Daoy (cell line): ENCODE measurements at places on chromosomes 6 and 20. TPM values are rescaled to one million over a fixed set of nuclear protein-coding genes. Genes with fewer than 3 reads are reported as not detected.

GRCh38 chr6:53306819-53307347 is 41.9 kb downstream of the ELOVL5 start:
- DNase-seq = peak; percentile 56

DNA sequence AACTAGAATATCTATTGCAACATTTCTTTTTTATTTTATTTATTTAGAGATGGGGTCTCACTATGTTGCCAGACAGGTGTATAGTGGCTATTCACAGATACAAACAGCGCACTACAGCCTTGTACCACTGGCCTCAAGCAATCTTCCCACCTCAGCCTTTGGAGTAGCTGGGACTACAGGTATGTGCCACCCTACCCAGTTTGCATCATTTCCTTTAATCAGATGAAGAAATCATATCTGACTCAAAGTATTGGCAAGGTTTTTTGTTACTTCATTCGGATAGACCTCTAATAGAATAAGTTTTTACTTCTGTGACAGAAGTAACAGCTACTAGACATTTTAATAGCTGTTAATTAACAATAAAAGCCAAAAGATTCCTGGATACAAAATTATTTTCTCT is 153.9 kb downstream of the CDK19 start:
- no peak for DNase-seq

VGLL2 gene
- not detected in 2 replicates for total RNA-seq

DNA sequence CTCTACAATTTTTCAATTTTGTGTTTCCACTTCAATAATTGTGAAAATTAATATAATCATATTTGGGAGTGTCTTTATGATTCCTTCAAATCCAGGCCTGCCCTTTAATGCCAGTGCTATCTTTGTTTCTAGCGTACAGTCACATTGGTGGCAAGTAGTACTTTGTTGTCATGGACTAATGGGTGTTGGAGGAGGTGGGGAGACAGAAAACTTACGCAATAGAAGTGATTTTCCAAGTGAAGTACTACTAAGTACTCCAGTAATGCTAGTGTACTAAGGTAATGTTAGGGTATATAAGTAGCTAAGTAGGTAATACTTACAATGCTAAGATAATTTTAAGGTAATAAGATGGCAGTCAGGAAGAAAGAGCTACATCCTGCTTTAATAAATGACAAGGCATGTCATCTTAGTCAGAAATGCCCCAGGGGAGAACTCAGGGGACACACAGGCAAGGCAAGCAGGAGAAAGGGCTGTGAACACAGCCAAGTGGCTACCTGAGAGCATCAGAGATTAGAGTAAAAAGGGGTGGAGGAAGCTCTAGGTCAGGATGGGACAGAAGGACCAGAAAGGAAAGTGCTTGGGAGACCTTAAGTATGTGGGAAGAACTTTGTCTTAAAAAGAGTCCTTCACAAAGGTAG is 217.2 kb upstream of the PRDM1 start:
- no peak for DNase-seq

GRCh38 chr20:2851086-2851485 is 10.5 kb downstream of the VPS16 start:
- DNase-seq = no peak

DNA sequence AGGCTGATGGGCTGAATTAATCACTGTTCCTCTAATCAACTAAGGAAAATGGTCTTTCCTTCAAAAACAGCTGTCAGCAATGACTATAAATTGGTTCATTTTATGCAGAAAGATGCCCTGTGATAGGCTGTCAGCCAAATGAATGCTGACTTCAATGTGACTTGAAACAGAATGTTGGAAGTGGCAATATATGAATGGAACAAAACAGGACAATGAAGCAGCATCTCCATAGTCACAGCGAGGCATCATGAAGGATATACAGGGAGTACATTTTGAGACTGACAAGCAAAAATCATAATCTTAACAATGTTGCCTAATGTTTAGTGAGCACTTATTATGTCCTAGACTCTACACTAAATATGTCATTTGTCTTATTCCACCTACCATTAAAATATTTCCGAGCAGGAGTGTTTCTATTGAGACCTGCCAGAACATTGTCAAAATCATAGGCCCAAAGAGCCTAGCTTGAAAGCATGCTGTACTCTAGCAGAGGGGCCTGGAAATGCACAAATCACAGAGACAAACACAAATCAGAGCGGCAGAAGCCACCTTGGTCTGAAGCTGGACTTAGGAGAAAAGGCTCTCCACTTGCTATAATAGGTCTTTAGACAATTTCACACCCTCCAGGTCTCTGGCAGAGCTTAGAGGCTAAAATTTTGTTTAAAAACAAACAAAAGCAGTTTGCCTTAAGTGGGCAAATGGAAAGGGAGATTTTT is 63.3 kb downstream of the FAM50B start:
- peak; percentile 52 for DNase-seq

DNA sequence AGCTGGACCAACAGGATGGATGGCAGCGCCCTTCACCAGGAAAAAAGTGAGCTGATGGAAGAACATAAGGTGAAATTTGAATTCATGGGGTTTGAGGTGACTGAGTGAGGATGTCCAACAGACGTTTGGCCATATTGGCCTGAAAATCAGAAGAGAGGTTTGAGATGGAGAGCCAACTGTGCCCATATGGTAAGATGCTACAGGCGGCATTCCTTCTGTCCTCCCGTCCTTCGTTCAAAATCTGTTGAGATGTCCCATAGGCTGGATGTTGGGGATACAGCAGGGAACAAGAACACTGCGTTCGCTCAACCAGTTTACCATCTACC is 468 bp upstream of the CMTR1 start:
- no peak for DNase-seq
